ENCODE measurements at places on chromosomes 11 and 22.

- no peak for DNase-seq
Measured at GRCh38 chr11:93814966-93815633, 31.0 kb downstream of the MED17 start.

DNA sequence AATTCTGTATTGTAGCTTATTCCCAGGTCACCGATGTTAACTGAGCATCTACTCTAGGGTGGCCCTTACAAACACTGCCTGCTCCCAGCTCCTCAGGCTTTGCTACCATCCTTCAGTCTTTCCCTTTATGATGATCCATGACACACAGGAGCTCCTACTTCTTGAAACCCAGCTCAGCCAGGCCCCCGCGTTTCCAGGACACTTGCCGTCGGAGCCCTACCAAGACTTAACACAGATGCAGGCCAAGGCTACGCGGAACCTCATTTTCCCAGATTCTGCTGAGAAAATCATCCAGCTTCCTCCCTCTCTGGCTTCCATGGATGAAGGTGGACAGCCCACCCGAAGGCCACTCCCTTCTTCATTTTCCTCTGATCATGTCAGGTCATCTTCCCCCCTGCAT lies 18.6 kb downstream of the IGSF9B start:
- DNase-seq, result no peak

DNA sequence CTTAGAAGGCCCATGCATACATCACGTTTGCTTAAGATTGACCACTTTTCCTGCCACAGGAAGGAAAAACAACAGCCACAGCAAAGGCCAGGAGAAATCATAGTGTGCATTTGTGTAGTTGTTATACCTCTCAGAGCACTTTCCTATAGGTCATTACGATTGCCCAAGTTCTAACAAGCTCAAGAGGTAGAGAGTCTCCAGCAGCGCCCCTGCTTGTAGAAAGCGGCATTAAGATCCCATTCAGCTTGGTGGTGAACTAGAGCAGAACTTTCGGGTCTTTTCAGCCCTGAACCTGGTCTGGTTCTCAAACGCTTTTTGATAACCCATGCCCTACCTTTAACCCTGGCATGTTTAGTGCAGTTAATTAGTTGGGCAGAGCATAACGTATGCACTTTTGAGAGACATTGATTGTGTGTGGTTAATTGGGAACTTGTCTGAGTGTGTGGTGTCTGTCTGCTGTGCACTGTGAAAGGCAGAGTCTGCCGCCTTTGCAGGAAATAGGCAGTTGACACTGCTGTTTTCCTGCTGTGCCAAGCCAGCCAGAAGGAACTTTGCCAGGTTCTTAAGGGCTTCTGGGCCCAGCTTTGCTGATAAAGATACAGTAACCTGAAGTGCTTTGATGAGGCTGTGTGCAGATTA lies 109.9 kb upstream of the CLMP start:
- no peak for DNase-seq

- DNase-seq, result no peak
Measured at GRCh38 chr22:36433318-36434231, 45.8 kb upstream of the MYH9 start.

DNA sequence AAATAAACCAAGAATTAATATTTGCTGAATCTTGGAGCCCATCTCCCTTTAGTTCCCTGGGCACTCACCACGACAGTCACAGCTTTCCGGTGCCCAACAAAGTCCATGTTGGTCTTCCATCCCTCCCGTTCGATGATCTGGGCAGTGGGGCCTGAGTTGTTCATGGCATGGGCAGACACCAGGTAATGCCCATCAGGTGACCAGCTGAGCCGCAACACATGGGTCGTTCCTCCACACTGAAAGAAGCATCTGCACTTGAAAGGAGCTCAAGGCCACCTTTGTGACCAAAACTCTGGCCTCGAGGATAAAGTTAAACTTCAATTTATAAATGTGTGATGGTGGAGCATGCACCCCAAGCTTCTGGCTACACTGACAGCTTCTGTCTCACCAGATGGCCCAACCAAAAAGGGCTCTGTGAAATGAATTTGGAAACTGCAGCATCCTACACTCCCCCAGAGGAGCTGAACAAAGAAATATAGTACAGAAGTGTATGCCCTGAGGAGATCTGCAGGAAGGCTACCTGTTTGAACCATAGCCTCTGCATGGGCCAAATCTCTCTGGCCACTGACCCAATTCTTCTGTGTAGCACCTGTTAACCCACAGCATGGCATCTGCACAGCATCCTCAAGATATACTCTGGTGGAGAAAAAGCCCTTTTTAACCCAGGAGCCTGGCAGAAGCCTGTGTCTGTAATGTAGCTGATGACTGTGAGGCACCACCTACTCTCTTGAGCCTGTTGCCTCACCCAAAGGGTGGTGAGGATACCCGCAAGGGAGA lies 37.1 kb downstream of the HIRA start:
- no peak for DNase-seq

GRCh38 chr11:72589802-72590761 lies 84.1 kb downstream of the PDE2A start:
- DNase-seq, result no peak

- DNase-seq, result no peak
Measured at GRCh38 chr11:111250936-111251335, 5.4 kb downstream of the POU2AF2 start.

DNA sequence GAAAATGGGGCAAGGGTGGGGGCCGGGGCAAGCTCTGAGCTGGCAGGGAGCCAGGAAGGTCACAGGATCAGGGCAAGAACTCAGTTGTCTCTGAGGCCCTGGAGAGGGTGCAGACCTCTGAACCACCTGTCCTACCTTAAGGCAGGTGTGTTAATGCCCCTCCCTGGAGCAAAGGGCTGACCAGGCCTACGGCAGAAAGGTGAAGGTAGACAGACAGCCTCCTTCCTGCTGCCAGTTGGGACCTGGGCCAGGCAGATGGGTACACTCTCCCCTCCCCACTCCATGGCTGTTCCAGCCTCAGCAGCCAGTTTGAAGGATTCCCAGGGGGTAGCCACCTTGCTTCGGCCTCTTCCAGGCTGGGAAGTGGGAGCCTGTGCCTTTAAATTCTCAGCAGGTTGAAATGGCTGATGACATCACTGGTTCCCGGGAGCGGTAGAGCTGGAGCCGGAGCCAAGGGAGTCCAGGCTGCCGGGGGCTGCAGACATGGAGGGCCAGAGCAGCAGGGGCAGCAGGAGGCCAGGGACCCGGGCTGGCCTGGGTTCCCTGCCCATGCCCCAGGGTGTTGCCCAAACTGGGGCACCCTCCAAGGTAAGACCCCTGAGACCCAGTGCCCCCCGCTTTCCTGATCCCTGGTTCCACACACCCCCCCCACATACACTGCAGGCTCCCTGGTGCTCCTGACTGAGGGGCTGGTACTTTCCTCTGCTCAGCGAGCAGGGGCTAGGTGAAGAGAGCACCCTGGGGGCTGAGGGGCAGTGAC lies at the start of gene INPP5J:
TSS of gene INPP5J (plus strand) at position 435 of the 760 bp plus-strand sequence. CDS start at position 484, 49 bp downstream.
- DNase-seq, result no peak

DNA sequence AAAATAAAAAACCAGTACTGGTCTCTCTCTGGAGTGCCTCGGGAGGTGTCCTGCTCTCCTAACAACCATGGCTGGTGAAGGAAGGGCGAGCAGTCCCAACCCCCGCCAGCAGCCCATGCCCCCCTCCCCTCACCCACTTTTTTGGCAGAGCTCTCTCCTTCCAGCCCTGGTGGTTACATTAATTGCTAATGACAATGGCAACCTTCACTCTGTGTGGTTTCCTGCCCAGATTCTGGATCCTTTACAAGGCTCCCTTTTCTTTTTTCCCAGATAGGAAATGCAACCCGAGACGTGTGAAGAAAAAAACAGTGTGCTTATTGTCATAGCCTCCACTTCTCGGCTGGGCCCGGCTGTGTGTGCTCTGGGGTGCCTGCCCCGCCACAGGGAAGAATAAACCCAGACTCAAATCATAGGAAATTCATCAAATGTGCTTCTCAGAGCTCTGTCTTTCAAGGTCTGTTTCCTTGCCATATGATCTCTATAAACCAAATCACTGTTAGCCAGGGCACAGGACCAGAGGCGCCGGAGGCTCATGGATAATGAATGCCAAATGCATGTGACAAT lies 513.0 kb downstream of the SOX6 start:
- no peak for DNase-seq

GRCh38 chr11:34510673-34511072 lies 2.9 kb downstream of the ELF5 start:
- DNase-seq, result no peak

- no peak for DNase-seq
Measured at GRCh38 chr11:86559311-86559945, 113.0 kb downstream of the ME3 start.

- DNase-seq, result no peak
Measured at GRCh38 chr11:106246495-106246894, 169.0 kb downstream of the AASDHPPT start.

- no peak for DNase-seq
Measured at GRCh38 chr11:46918788-46919513, 601 bp upstream of the LRP4 start.

DNA sequence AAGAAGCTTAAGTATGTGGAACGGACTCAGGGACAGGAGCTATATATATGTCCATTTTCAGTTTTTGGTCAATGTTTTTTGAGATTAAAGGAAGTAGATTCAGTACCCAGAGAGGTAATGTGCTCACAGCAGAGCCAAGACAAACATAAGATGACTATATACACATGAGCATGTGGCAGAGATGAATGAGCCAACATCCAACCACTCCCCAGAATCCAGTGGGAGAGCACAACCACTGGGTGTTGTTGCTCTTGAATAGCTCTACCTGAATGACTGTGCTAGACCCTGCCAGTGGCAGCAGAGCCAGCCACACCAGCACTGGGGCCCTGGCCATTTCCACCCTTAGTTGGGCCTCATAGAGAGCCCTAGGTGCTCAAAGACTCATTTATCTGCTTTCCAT lies 10.7 kb upstream of the SYTL2 start:
- DNase-seq, result no peak

GRCh38 chr11:74581954-74582547 lies 10.3 kb upstream of the POLD3 start:
- no peak for DNase-seq

DNA sequence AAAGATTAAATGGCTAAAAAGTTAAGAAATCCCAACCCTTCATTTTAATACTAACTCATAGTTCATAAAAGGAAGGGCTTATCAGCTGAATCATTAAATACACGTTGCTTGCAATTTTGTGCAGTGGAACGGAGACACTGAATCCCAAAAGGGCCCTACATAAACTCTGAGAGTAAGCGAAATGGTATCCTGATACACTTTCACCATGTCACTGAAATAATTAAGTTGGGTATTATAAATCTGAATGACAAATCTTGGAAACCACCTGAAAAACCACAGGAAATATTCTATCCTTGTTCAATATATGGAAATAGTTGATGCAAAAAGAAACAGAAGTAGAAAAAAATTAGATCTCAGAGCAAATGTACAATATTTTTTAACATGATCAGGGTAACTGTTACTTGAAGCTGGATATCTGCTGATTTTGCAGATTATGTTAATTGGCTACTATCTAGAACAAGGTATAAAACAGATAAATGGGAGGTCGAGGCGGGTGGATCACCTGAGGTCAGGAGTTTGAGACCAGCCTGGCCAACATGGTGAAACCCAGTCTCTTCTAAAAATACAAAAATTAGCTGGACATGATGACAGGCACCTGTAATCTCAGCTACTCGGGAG lies 55.1 kb downstream of the MAML2 start:
- no peak for DNase-seq

GRCh38 chr11:73716153-73717056 lies 44.5 kb downstream of the RAB6A start:
- DNase-seq, result no peak

DNA sequence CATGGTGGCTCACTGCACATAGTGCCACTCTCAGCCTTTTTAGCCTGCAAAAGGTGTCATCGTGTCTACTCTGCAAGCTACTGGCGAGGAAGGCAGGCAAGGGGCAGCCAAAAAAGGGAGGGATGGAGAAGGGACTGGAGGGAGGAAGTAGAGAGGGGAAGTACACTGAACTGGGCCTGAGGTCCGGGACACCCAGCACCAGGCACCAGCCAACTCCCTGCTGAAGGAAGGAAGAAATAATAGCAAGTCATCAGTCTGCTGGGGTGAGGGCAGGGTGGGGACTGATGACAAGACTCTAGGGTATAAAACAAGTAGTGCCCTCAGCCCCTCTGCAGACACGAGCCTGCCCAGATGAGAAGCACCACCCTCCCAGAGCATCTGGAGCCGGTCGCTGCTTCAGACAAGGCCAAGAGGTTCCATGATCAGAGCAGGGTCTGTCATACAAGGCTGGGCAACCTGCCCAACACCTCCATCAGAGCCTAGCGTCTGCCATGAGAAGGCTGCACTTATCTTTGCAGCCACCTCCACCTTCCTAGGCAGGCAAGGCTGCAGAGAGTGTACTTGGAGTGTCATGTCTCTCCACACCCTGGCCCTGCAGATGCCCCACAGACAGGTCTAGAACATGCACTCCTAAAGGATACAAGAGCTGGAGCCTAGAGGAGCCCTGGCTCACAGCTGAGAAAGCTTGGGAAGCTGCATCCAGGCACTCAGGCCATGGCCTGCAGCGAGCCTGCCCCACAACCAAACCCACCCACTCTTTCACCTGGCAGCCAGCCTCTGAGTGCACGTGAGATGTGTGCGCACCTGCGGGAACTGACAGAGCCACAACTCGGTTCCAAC lies 9.0 kb upstream of the COMT start:
- DNase-seq, result no peak

- no peak for DNase-seq
Measured at GRCh38 chr22:31448382-31448781, 41.3 kb downstream of the EIF4ENIF1 start.

DNA sequence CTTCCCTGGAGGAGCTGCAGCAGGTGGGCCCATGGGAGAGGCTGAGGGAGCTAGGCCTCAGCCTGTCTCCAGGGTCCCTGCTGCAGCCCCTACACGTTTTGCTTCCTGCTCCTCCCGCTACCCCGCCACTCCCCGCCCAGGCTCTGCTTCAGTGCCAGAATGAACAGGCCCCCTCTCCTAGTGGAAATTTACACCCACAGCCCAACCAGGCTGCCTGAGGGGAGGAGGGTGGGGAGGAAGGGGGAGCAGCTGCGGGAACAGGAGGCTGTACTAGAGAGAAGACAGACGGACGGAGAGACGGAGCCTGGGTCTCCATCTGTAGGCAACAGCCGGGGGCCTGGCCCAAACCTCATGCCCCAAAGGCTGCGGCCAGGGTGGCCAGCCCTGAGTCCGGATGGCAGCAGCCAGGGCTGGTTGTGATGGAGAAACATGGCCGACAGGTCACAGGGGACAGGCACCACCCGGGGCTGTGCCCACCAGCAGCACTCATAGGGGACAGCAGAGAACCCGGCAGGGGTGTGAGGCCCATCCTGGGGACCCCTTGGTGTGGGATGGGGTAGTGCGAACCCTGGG lies 20.6 kb downstream of the FLRT1 start:
- DNase-seq, result no peak

DNA sequence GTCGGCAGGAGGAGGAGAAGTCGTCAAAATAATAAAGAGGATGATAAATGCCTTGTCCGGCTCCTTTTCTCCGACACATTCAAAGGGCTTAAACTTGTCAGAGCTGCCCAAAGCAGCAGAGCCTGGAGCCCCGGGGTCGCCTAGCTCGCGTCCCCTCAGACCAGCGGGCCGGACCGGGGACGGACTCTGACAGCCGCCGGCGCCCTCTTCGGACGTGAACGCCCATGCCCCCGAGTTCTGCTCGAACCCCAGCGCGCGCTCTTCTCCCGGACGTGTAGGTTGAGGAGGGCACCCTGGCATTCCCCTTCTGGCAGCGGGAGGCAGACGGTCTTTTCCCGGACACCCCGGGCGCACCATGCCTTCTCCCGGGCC lies 999 bp downstream of the FGF3 start:
- no peak for DNase-seq

- no peak for DNase-seq
Measured at GRCh38 chr22:47629273-47629711, 866.8 kb downstream of the TBC1D22A start.
